Neural progenitor cell (in vitro differentiated cells): ENCODE measurements at places on chromosomes 7 and 10.

DNA sequence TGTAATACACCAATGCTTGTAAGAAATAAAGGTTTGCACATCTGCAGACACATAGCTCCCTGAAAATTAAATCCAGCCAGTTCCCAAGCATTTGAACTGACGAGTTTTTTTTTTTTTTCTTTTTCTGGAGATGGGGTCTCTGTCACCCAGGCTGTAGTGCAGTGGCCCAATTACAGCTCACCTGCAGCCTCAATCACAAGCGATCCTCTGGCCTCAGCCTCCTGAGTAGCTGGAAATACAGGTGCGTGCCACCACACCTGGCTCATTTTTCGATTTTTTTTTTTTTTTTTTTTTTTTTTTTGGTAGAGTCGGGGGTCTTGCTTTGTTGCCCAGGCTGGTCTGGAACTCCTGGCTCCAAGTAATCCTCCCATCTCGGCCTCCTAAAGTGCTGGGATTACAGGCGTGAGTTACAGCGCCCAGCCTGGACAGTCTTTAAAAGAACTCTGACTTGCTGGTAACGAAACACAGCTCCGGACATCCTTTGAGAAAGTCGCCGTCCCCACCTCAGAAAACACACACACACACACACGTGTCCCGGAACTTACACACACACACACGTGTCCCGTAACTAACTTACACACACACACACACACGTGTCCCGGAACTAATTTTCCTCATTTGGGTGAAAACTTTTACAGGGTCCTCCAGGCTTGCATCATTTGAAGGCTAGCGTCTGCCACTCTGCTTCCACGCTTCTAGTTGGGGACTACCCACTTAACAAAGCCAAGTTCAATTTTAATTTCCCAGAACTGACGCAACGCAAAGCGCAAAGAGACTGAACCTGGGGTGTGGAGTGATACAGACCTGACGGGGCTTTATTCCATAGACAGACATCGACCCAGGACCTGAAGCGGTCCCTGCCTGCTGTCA, 18.6 kb downstream of the OCM2 start:
- DNase-seq, result peak; percentile 14

DNA sequence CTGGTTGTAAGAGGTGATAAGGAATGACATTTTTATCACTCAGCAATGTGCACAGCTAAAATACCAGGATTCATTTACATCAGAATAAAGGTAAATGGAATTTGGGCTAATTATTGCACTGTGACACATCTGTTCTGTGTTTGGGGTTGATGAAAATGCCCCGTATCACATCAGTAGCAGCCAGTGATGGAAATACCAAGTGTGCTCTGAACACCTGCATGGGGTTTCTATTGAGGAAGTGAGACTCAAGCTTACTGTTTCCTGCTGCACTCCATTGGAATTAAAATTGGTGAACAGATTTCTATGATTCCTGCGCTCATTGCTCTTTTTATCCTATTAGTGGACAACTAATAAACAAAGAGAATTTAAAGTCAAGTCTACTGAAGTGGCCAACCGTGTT, 296.9 kb downstream of the NRG3 start:
- no peak for DNase-seq

DNA sequence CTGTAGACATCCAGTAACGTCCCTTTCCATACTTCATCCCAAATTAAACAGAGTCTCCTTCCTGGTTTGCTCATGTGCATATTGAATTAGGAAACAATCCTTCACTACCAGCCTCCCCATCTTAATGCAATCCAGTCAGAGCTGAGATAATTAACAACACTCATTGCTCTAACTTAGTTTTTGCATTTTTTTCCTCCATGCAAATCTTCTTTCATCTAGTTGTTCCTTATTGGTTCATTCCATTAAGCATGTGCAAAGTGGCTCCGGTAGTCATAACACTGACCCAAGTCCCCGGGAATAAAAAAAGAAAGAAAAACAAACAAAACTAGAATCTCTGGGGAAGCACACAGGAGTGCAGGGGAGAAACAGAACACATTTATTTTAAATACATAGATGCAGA, 1176.1 kb downstream of the GATA3 start:
- DNase-seq, result no peak

- no peak for DNase-seq
Observed at GRCh38 chr10:110851020-110851612, 20.6 kb upstream of the PDCD4 start.
